ENCODE measurements at places on chromosomes 3 and 15. TPM values are rescaled to one million over a fixed set of nuclear protein-coding genes. Genes with fewer than 3 reads are reported as not detected.

DNA sequence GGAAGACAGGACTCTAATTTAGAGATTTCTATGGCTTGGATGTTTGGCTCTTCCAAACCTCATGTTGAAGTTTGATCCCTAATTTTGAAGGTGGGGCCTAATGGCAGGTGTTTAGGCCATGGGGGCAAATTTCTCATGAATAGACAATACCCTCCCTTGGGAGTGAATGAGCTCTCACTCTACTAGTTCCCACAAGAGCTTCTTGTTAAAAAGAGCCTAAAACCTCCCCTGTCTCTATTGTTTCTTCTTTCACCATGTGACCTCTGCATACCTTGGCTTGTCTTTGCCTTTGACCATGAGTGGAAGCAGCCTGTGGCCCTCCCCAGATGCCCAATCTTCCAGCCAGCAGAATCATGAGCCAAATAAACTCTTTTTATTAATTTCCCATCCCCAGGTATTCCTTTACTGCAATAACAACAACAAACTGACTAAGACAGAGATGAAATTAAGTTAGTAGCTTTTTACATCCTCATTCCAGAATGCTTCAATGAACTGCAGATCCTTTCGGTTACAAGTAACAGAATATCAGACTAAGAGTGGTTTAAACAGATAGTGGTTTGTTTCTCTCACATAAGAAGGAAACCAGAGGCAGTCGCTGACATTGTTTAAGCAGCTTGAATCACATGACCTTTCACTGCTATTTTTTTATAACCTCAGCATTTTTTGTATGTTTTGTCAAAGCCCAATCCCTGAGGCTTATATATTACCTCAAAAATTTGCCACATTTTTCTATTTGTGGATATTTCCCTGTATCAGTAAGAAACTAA lies 1013.3 kb upstream of the SEMA6D start:
- no peak for DNase-seq

GRCh38 chr15:99951511-99951910 lies 218.3 kb upstream of the LYSMD4 start:
- no peak for DNase-seq

GRCh38 chr15:74619916-74620635 lies 4.4 kb downstream of the CLK3 start:
- no peak for DNase-seq

DNA sequence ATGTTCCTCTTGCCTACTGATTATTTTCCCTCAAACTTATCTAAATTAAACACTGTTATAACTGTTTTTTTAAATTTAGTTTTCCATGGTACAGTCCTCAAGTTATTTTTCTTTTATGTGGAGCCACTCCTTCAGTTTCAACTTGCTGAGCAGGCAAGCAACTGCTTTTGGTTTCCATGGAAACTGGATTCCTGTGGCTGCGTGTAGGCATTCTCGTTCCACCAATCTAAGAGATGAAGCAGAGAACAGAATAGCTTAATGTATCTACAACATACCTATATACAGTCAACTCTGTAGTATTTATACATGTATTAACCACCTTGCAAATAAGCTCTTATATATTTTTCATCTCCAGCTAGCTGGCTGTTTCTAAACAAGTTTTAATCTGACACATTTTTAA lies 25.8 kb upstream of the ANXA2 start:
- DNase-seq: no peak

DNA sequence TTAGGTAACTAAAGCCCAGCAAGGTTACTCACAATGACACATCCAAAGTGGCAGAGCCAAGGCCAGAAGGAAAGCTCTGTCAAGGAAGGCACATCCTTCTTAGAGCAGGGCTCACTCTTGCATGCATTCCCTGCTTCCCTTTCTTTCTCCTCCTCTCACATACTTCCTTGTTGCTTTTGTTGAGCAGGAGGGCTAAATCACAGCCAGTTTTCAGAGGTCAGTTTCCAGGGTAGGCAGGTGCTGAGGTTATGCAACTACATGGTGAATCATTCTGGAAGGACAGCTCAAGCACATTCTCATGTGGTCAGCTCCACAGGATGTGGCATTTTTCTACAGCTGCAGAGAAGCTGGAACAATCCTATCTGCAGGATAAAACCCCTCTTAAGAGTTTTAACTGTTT lies 275.6 kb downstream of the ZNF621 start:
- peak; percentile 57 for DNase-seq

DNA sequence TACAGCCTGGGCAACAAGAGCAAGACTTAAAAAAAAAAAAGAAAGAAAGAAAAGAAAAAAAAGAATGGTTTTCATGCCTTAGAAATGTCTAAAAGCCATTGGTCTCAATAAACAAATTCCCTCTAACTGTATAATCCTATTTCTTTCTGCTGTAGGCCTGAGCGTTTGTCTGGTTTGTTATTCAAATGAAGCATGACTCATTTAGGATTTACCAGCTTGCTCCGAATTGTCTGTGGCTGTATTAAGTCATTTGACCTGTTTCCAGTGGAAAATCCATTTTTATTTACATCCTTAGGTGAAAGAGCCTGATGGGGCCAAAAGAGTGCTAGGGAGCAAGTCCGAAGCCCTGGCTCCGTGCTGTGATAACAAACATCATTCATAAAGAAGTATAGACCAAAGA lies 73.8 kb downstream of the BDH1 start:
- DNase-seq: no peak

DNA sequence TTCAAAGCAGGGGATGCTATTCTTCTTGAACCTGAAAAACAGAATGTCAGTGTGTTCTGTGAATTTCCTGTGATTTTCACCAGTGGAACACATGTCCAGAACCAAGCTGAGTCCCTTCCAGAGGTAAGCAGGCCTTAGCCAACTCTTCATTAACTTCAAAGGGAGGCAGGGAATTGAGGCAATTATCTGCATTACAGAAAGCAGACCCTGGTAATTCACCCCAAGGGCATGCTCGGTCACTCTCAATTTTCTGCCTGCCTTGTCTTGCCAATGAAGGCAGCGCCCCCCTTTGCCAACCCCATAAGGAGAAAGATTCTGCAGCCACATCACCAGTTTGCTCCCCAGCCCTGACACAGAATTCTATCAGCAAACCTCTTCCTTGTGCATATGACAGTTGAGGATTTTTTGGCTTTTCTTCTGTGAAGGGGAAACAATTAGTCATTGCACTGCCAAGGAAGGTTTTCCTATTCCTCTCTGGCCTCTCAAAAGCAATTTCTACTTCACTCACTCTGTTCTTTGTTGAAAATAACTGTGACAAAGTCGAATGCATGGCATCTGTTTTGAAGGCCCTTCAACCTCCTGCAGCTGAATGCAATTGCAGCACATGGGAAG lies 85.3 kb downstream of the HHLA2 start:
- no peak for DNase-seq

DNA sequence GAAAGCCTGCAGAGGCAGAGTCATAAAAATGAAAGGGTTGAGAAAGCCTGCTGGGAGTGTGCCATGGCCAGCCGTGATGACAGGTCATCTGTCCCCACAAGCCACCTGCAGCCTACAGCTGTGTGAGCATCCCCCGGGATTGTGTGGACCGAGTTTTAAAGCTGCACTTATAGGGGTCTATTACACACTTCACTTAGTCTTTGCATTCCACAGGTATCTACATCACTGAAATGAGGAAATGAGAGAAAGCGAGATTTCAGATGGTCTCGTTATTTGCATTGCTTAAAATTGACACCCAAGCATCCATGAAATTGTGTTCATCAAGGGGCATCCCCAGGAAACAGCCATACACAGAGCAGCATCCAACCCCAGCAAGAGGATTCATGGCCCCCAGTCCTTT lies 137.6 kb upstream of the TRIM42 start:
- DNase-seq: no peak

DNA sequence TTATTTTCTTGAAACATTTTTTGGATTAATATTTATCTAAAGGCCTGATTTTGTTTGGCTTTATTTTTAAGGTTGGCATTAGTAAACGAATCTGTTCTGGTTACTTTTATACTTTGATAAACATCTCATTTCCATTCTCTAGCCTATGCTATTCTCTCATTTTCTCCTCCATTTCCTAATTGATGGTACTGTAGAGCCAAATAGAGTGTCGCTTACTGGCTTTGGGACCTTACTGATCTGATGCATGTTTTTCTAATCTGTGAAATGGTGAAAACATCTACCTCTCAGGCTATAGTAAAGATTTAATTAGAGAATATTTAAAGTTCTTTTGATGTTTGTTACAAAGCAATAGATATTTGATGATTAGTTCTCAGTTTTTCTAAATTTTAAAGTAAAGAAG lies 1.6 kb downstream of the LNP1 start:
- no peak for DNase-seq

GRCh38 chr15:84035399-84035766 lies 200.2 kb upstream of the GOLGA6L4 start:
- no peak for DNase-seq

- DNase-seq: no peak
Measured at GRCh38 chr3:32453346-32453745, 49.3 kb downstream of the CMTM6 start.

- DNase-seq: no peak
Measured at GRCh38 chr3:106071306-106071705, 202.5 kb upstream of the CBLB start.

- no peak for DNase-seq
Measured at GRCh38 chr3:120649830-120650233, 32.2 kb downstream of the HGD start.

- no peak for DNase-seq
Measured at GRCh38 chr3:45869638-45870037, 16.7 kb upstream of the CCR9 start.

DNA sequence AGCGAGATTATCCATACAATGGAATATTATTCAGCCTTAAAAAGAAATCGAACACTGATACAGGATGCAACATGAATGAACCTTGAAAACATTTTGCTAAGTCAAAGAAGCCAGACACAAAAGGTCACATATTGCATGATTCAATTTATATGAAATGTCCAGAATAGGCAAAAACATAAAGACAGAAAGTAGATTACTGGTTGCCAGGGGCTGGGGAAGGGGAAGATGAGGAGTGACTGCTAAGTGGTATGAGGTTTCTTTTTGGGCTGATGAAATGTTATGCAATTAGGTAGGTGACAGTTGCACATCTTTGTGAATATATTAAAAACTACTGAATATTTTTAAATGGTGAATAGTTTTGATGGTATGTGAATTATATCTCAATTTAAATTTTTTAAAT lies 38.3 kb downstream of the LRRFIP2 start:
- DNase-seq: no peak

DNA sequence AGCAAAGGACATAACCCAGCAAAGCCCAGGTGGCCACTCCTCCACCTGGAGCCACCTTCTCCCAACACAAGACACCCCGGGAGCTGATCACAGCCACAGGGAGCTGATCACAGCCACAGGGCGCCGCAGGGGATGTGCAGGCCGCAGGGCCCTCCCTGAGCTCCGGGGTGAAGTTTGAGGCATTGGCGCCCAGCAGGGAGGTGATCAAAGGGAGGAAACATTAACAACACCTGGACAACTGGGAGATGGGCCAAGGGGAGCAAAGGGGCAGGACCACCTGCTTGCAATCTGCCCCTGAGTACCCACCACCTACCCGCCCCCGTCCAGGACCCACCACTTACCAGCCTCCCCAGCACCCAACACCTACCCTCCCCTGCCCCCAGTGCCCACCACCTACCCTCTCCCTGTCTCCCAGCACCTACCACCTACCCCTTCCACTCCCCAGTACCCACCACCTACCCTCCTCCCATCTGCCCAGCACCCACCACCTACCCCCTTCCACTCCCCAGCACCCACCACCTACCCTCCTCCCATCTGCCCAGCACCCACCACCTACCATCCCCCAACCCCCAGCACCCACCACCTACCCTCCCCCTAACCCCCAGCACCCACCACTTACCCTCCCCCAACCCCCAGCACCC lies 2.4 kb downstream of the UROC1 start:
- no peak for DNase-seq

DNA sequence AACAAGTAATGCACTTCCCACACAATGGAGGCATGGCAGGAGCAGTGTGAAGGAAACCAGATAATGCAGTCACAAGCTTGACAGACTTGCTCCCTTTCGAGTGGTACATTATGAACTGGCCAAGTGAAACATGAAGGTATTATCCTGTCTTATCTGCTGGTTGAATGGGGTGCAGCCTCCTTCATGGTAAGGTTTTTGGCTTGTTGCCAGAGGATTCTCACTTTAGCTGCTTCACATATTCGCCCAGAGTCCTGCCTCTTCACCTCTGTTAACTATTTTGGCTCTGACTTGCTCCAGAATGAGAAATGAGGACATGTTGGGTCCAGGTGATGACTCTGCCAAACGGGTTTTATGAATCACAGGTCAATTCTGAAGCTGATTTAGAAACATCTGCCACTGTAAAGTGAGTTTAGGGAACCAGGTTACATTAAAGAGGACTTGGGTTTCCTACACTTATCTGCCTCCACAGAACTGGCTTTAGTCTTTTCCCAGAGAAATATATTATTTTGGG lies 19.5 kb upstream of the CCDC39 start:
- no peak for DNase-seq

DNA sequence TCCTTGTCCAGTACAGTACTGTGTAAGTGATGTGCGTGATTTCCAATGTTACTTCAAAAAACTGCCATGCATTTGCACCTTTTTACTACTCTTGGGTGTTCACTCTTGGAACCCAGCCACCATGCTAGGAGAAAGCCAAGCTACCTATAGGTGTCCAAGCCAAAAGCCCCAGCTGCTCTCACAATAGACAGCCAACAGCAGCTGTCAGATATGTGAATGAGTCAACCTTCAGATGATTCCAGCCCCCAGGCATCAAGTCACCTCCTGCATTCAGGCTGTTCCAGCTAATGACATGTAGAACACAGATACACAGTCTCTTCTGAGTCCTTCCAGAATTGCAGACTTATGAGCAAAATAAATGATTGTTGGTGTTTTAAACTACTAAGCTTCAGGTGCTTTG lies 417.7 kb upstream of the TGFBR2 start:
- no peak for DNase-seq

GRCh38 chr3:25503898-25504301 lies 75.8 kb downstream of the RARB start:
- no peak for DNase-seq

- no peak for DNase-seq
Measured at GRCh38 chr3:116154389-116154788, 290.9 kb downstream of the LSAMP start.

DNA sequence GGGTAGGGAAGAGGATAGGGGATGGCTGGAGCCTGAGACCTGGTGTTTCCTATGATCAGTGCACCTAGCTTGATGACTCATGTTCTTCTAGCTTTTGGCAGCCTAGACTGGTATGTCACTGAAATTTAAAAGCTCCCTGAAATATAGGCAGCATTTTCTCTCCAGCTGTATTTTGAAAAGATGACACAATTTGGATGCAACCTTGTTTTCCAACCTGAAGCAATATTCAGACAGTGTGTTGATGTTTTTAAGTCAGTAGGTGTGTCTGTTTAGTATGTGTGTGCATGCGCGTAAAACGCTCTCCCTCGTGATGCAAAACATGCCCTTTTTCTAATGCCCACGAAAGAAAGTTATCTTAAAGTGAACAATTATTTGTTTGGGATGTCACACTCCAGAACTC lies 58.5 kb downstream of the RPL22L1 start:
- no peak for DNase-seq

- no peak for DNase-seq
Measured at GRCh38 chr3:23193831-23194230, 9.3 kb upstream of the UBE2E2 start.

The MUSTN1 gene
- not detected for total RNA-seq

The SPINT1 gene
- total RNA-seq: 134 TPM

The WNT5A gene
- total RNA-seq: 5.9 TPM

The RARRES1 gene
- total RNA-seq: 18.4 TPM

The ZBTB47 gene
- 20.4 TPM for total RNA-seq

The BCHE gene
- total RNA-seq: 0.52 TPM

The PLSCR2 gene
- total RNA-seq: not detected

The CTDSPL gene
- total RNA-seq: 25.4 TPM

The GATM gene
- 1,447 TPM for total RNA-seq

The SOX14 gene
- total RNA-seq: not detected

The EFCAB12 gene
- total RNA-seq: 1.3 TPM

The SHC4 gene
- total RNA-seq: 0.78 TPM

The GOLGA6B gene
- total RNA-seq: not detected

The WDR93 gene
- total RNA-seq: not detected

The SLC6A20 gene
- 4.7 TPM for total RNA-seq
